Activated CD4-positive, alpha-beta T cell treated with anti-CD3 and anti-CD28 coated beads, Interleukin-2, Interleukin-6, amounts not matched to agents 100 ng/mL and 50 ng/mL, durations not matched to agents 16 hours and 8 hours (primary cell): ENCODE measurements at places on chromosomes 11 and 22.

GRCh38 chr11:12867531-12867930 is 141.6 kb upstream of the RASSF10 start:
- no peak for DNase-seq

DNA sequence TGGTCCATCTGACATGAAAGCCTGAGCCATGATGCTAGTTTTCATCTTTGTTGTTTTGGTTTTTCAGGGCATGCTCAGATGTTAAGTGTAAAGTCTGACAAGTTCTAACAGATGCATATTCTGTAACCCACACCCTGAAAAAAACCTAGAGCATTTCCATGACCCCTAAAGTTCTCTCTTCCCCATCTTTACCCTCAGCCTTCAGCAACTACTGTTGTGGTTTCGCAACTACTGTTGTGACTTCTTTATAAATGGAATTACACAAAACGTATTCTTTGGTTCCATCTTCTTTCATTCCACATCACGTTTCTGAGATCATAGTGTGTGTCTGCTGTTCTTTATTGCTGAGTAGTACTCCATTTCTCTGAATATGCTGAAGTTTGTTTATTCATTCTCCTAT is 65.1 kb upstream of the LDLRAD3 start:
- no peak for DNase-seq

DNA sequence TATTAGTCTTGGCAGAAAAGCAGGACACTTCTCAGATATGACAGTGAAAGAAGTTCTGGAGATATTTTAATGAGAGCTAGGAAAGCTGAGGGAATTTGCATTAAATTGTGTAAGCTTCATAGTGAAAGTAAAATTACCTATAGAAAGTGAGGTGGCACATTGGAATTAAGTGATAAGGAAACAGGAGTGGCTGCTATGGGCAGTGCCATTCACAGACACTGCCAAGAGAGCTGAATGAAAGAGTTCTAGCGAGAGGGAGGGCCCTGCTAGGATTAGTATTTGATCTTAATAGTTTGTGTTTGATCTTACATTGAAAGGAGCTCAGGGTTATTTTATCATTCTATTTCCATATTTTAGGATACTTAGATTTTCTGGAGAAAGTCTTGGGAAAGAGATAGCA is 351.9 kb downstream of the DDX10 start:
- no peak for DNase-seq

- no peak for DNase-seq
Measured at GRCh38 chr11:35281169-35281688, 138.1 kb downstream of the SLC1A2 start.

DNA sequence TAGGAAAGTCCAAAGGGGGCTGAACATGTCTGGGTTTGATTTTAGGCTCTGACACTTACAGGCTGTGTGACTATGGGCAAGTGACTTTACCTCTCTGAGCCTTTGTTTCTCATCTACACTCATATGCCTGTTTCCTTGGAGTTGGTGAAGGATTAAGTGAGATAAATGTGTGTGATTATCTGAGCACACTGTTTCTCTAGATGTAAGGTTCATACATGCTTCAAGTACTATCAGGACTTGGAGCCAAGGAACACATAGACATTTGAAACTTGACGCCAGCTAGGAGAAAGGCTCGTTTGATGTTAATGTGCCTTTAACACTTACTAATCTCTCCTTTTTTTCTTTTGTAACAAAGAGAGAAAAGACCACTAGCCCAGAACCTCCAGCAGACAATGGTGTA is 9.7 kb downstream of the CRYBB1 start:
- no peak for DNase-seq

DNA sequence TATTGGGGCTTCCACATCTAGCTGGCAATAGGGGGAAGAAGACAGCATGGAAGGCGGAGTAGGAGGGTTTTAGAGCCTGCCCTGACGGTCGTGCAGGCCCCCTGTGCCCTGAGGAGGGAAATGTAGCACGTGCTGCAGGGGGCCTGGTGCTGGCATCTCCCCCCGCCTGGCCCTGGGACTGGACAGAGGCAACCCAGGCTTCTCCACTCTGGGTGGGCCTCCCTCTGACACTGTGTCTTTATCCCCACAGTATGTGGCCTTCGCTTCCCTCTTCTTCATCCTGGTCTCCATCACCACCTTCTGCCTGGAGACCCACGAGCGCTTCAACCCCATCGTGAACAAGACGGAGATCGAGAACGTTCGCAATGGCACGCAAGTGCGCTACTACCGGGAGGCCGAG is 36.8 kb downstream of the KCNC1 start:
- DNase-seq = no peak

- no peak for DNase-seq
Measured at GRCh38 chr11:116859175-116859574, 21.8 kb upstream of the APOA1 start.

DNA sequence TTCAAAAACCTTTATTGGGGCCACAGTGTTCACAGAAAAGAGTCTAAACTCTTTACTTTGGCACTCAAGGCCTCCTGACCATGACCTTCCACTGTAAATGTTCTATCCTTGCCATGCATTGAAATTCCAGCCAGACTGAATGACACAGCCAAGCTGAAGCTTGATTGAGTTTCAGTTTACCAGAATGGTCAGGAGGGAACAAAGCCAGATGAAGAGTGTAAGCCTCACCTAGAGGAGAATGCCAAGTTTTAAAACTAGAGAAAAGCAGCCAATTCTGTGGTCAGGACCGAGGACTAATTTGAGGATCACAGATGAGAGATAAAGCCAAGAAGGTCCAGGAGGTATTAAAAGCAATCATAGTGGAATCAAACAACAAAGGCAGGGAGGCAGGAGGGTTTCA is 215.3 kb downstream of the KCNA4 start:
- DNase-seq = no peak

DNA sequence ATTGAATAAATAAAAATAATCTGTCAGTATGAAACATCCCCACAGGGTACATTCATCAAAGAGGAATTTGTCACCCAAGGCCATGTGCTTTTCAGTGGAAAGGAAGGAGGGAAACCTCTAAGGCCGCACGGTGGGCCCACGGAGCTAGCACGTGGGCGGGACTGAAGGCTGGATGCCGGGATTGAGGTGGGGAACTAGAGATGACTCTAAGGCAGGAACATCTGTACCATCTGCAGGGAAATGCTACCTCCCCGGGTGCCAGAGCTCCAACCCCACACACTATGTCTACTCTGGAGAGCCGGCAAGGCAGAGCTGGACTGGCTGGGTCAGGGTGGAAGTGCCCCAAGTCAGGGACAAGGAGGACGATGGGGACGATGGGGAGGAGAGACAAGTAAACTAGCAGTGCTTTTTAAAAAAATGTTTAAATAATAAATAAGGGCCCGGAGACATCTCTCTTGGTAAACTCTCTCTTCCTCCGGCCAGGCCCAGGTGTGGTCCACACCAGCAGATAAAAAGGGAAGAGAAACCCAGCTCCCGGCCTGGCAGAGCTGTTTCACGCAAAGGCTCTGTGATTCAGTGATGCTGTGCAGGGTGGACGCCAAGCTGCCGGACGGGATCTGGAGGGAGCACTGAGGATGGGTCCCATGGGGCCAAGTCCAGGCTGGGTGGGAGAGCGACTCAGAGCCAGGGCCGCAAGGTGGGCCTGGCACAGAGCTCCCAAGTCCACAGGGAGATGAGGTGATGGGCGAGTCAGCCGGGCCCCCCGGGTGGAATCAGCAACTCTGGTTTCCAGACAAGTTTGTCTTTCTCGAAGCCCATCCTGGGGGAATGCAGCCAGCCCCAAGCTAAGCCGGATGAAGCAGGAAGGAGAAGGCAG is 5.8 kb downstream of the LIF start:
- DNase-seq = peak; percentile 51

DNA sequence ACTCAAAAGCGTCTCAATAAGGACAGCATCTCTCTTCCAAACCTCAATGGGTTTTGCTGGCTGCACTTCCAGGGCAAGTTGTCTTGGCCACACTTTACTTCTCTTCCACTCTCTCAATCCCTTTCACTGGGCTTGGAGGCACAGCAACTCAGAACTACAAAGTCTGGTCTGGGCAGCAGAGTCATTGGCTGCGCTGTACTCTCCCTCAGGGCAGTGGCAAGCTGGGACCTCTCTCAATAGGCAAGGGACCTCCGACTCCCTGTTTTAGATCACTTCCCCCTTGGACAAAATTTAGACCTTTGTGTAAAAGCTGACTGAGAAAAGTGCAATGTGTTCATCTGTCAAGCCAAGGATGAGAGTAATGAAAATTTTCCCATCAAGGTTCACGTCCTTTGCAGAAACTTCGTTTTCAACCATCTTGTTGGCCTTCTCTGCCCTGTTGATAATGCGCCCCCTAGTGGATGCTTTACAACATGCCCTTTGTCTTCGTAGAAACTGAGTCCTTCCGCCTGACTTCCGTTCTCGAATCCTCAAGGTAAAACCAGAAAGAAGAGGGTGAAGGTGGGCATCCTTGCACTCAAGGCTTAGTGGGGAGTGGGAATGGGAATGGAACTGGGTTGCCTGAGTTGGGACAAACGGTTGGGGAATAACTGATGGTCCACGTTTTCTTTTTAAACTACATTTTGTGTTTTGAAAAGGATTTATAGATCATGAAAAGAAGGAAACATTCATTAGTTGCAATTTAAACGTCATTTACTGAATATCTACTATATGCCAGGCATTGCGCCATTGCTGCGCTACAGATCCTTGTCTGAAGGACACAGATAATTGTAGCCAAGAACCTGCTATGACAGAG is 99.1 kb downstream of the CD44 start:
- DNase-seq = peak; percentile 83

DNA sequence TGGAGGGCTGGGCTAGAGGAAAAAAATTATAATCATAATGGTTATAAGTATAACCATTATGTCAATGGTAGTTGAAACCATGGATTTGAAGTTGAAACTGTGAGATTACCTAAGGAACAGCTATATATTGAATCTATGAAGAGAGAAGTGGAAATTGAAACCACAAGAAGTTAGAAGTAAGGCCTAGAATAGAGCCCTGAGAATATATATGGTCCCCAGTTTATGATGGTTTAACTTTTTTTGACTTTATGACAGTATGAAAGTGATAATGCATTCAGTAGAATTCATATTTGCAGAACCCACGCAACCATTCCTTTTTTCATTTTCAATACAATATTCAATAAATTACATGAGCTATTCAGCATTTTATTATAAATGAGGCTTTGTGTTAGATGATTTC is 15.0 kb downstream of the AASDHPPT start:
- no peak for DNase-seq

DNA sequence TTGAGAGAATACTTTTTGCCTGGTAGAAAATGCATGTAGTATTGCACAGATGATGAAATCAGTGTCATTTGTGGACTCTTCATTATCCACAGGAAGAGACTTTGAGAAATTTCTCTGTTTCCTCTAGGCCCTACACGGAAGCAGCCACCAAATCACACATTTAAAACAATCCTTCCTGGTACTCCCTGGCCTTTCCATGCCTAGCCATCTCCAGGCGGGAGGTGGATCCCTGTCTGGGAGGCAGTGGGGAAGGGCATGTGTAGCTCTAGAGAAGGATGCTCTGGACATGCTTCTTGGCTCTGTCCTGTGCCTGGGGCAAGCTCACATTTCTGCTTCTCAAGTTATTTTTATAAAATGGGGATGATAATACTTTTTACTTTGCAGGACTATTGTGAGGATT is 114.1 kb downstream of the ADAMTS15 start:
- no peak for DNase-seq

DNA sequence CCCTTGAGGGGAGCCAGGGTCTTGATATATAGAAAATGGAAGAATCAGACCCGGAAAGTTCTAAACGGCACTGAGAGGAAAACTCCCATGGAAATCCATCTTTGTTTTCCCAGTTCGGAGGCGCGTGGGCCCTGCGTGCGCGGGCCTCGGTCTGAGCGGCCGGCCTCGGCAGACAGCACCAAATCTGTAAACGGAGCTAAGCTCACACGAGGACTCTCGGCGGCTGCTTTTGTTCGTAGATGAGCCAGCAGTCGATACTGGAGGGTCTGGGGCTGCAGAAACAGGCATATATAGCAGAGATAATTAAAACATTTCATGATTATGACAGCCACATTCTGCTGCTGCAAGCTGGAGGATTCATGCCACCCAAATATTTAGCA is 68.5 kb upstream of the PPARA start:
- no peak for DNase-seq

DNA sequence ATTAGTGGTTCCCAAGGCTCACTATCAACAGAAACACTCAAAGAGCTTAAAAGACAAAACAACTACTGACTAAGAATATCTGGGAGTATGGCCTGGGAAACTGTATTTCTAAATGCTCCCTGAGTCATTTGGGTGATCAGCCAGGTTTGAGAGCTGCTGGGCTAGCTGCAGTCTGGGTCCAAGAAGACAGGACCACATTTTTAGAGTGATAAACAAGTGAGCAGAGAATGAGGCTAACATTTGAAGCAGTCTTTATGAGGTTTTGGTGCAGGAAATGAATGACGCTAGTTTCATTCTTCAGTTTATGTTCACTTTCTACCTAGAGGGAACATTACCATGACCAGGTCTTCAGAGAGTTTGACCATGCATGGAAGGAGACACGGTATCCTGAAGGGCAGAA is 97.7 kb downstream of the TEAD1 start:
- DNase-seq = peak; percentile 3

- no peak for DNase-seq
Measured at GRCh38 chr11:133982151-133982550, 25.4 kb upstream of the IGSF9B start.
